HCT116 (cell line): ENCODE measurements at places on chromosomes 4 and X. TPM values are rescaled to one million over a fixed set of nuclear protein-coding genes. Genes with fewer than 3 reads are reported as not detected.

Gene GLOD5
- not detected for total RNA-seq

Gene NDP
- not detected for total RNA-seq

Gene ASB12
- total RNA-seq = not detected

Gene ARAF
- 35.4 TPM for total RNA-seq

Gene NDNF
- 0.22 TPM for total RNA-seq
